ENCODE measurements at places on chromosomes 5 and 9.

DNA sequence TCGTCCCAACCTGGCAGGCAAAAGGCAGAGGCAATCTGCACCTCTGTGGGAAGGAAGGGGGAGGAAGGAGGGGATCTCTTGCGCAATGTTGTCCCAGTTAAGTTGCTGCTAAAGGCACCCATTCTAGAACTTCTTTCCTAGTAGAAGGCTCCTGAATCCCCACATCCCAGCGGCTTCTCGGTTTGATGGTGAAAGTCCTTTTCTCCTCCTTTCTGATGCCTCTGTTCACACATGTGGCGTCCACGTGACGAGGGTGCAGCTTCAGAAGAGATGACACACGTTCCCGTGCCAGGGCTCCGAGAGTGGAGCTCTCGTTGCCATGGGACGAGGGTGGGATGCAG lies 96.9 kb upstream of the FCN2 start:
- no peak for DNase-seq

- DNase-seq: peak; percentile 65
Observed at GRCh38 chr9:33081128-33081851, 4.8 kb upstream of the SMU1 start.

GRCh38 chr5:134637116-134637721 lies 4.6 kb upstream of the SAR1B start:
- no peak for DNase-seq

DNA sequence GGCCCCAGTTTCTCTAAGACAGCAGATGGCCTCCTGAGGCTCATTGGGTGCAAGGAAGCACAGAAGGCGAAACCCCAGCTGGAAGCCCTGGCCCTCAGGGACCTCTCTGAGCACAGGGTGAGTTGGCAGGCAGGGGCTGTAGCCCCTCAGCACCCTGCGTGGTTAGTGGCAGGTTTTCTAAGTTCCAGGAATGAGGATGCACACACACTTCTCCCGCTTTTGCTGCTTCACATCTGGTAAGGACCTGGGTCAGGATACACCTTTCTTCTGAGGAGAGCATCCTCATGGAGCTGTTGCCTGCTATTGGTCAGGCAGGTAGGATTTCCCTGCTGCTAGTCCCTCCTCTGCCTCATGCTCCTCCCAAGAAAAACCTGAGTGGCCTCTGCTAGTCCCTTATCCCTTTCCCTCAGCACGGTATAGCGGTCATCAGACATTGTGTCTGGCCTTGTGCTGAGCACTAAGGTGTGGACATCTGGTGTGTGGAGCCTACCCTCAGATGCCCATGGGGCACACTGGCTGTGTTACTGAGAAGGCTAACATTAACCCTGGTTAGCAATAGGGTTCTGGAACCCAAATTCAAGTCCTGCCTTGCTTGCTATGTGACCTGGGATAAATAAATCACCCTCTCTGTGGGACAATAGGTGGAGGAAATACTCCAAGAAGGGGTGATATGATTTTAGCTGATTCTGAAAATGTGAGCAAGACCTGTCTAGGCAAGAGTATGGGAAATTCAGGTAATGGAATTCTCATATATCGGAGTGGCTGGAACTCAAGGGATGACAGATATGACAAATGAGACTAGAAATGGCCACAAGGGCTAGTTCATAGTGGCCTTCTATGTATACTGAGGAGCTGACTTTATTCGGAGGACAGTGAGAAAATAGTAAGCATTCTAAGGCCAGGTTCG lies 1.6 kb downstream of the SLC22A4 start:
- DNase-seq: no peak

- DNase-seq: no peak
Observed at GRCh38 chr5:17816944-17817343, 182.7 kb downstream of the TAF11L14 start.

GRCh38 chr5:87945286-87945650 lies 323.4 kb downstream of the TMEM161B start:
- no peak for DNase-seq

- no peak for DNase-seq
Observed at GRCh38 chr9:34252670-34253459, 74.0 kb downstream of the UBAP1 start.

GRCh38 chr5:33761139-33761538 lies 130.7 kb downstream of the ADAMTS12 start:
- no peak for DNase-seq

GRCh38 chr5:67243349-67243748 lies 46.8 kb upstream of the CD180 start:
- DNase-seq: no peak

DNA sequence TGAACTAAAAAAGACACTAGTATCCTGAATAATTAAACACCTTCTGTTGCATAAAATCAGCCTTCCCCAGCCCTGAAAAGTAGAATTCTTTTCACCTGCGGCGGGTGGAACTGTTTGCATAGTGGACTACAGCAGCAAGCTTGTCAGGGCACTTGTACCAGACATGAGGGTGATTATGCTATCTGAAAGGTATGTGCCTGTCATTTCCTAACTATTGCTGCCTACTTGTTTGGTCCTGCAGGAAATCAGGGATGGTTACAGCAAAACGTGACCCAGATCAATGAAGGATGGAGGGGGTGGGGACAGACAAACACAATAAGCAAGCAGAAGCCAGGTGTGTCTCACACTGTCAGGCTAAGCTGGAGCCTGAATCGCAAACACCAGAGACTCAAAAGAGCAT lies 385.6 kb downstream of the MLLT3 start:
- no peak for DNase-seq

DNA sequence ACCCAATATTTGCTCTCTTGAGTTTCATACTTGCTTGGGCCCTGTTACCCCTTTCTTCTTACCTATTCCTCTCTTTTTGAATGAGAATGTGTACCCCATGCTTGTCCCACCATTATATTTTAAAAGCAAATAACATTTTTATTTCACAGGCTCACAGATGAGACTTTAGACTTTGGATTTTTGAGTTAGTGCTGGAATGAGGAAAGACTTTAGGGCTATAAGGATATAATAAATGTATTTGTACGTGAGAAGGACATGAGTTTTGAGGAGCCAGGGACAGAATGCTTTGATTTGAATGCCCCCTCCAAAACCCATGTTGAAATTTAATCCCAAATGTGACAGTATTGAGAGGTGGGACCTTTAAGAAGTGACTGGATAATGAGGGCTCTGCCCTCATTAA lies 33.1 kb upstream of the TNPO1 start:
- no peak for DNase-seq

GRCh38 chr5:133425222-133425621 lies 187.1 kb downstream of the FSTL4 start:
- DNase-seq: no peak

GRCh38 chr5:171390883-171391677 lies 3.4 kb downstream of the NPM1 start:
- DNase-seq: no peak

DNA sequence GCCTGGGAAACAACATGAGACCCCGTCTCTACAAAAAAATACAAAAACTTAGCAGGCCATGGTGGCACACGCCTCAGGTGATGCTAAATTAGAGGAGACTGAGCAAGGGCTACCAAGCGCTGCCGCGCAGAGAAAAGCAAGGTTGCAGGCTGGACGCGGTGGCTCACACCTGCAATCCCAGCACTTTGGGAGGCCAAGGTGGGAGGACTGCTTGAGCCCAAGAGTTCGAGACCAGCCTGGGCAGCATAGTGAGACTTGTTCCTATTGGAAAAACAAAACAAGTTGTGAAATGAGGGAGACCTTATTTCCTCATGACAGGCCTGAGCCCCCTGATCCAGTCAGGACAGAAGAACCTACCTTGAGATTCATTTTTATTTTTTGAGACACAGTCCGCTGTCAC lies 11.5 kb downstream of the RNF44 start:
- DNase-seq: no peak

GRCh38 chr5:115337882-115338281 lies 41.4 kb upstream of the CCDC112 start:
- DNase-seq: no peak

GRCh38 chr9:107696302-107696701 lies 206.7 kb upstream of the KLF4 start:
- no peak for DNase-seq

GRCh38 chr9:95635986-95636671 lies 119.4 kb upstream of the PTCH1 start:
- DNase-seq: no peak

DNA sequence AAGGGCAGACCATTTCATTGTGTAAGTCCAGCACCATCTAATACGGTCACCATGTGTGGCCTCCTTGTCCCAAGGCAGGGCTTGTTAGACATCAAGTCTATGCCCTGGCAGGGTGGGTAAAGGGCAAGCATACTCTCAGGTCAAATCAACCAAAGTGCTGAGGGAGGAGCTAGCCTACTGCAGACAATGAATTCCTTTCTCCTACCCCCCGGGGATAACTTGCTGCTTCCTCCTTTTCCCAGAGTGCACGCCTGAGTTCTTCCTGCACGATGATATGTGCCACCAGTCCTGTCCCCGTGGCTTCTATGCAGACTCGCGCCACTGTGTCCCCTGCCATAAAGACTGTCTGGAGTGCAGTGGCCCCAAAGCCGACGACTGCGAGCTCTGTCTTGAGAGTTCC lies 71.4 kb downstream of the RFK start:
- DNase-seq: no peak

- peak; percentile 15 for DNase-seq
Observed at GRCh38 chr5:157915638-157916037, 56.7 kb upstream of the CLINT1 start.

- DNase-seq: no peak
Observed at GRCh38 chr9:91994422-91994821, 44.4 kb upstream of the ROR2 start.

DNA sequence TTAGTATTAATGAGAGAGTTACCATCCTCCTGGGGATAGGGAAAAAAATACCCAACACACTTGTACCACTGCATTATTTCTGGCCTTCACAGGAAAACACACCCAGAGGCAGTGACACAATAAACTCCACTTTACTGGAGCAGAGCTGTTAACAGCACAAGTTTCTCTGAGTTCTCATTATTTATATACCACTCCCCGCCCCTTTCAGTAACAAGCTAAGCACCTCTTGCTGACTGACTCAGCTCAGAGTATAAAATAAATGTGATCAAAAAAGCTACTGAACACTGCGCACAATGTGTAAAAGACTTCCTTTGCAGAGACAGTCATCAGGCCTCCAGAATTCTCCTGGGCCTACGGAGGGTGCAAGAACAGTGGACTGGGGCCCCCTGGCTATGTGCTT lies 21.6 kb downstream of the KLF9 start:
- DNase-seq: no peak

DNA sequence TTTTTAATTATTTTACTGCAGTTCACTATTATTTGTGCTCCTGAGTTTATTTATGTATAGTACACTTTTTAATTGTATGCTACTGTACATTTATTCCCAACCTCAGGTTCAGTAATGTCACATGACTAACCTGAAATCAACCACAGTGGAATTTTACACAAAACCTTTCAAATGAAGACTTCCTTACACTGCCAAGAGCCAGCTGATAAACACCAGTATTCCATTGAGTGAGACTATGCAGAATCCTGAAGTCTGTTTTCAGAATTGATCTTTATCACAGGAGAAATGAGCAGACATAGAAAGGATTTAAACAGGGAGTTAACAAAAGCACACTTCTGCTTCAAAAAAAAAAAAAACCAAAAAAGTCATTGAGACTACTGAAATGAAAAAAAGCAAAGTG lies 219.5 kb downstream of the PRR16 start:
- no peak for DNase-seq

DNA sequence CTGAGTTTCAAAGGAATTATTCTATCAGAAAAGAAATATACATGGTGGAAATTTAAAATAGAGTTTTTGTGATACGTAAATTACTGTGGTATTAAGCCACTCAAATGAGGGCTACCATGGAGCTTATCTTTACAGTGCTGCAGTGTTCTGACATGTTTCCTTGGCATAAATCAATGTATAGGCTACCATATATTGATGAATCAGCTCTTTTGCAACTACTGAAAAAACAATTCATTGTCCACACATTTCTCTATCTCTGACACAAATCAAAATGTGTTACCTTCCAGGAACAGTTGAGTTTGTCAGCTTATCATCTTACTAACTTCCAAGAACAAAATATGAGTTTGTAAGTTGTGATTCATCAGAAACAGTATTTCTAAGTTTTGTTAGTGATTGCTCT lies 140.3 kb upstream of the CDH18 start:
- no peak for DNase-seq

GRCh38 chr5:61333321-61333953 lies 1.4 kb downstream of the ZSWIM6 start:
- no peak for DNase-seq

- no peak for DNase-seq
Observed at GRCh38 chr5:76143884-76144283, 60.7 kb downstream of the SV2C start.

GRCh38 chr9:85331626-85332025 lies 410.1 kb downstream of the AGTPBP1 start:
- DNase-seq: no peak

- no peak for DNase-seq
Observed at GRCh38 chr5:176886336-176887251, 12.6 kb downstream of the HK3 start.

GRCh38 chr5:137022725-137023124 lies 476.4 kb downstream of the SPOCK1 start:
- DNase-seq: no peak

DNA sequence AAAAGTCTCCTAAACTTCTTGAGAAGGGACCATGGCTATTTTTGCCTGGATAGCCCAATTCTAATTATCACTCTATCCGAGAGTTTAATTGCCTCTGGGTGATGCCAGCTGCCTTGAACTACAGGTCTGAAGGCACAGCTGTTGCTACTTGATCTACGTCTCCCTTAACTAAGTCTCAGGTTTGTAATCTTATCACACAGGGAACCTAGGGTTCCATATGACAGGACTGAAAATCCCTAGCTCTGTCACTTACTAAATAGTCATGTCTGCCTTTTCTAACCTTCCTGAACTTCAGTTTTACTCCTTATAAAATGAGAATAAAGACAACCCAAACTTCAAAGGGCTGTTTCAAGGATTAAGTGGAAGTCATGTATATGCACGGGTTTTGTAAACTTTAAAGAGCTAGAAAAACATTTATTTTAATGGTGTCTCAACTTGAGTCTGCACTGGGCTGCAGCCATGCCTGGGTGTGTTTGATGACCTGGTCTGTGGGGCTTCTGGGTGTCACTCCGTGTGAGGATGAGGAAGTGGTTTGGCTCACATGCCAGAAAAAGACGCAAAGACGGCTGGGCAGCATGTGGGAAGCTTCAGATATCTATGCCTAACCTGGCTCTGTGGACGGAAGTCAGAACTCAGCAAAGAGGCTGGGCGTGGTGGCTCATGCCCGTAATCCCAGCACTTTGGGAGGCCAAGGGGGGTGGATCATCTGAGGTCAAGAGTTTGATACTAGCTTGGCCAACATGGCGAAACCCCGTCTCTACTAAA lies 129.3 kb upstream of the SLC44A1 start:
- no peak for DNase-seq

DNA sequence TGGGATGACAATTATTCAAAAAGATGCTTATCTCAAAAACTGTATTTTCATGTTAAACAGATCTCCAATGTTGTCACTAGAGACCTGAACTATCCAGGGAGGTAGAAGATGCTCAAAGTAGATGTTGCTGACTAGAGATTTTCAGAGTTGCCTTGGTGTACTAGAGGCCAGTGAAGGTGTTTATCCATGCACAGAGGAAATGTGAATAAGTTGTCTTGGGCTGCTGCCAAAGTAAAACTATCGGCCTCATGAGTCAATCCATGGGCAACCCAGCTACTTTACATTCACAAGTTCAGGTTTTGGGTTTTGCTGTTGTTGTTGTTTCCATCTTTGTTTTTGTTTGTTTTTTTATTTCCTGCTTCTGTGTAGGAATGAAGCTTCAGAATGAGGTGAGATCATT lies 141.1 kb upstream of the RANBP3L start:
- DNase-seq: no peak

Data from brain pericyte (primary cell).